ENCODE measurements at places on chromosomes 2 and 18. TPM values are rescaled to one million over a fixed set of nuclear protein-coding genes. Genes with fewer than 3 reads are reported as not detected.

TET3 gene
- polyA plus RNA-seq = 4.4 TPM

SKOR2 gene
- polyA plus RNA-seq = not detected

SMC6 gene
- 3.5 TPM for polyA plus RNA-seq

GNLY gene
- polyA plus RNA-seq = 1.3 TPM

BBS5 gene
- polyA plus RNA-seq = 5.5 TPM

IL1RL1 gene
- 0.53 TPM for polyA plus RNA-seq

SLC39A10 gene
- 6.3 TPM for polyA plus RNA-seq

KLHL41 gene
- 2.7 TPM for polyA plus RNA-seq

SCG2 gene
- polyA plus RNA-seq = 189 TPM

TUBA4B gene
- polyA plus RNA-seq = not detected

PPP1R1C gene
- polyA plus RNA-seq = 1.9 TPM

SERPINB10 gene
- not detected for polyA plus RNA-seq

ERFE gene
- polyA plus RNA-seq = 0.61 TPM

INO80B gene
- 68.7 TPM for polyA plus RNA-seq

UGT1A4 gene
- polyA plus RNA-seq = not detected

SLC5A7 gene
- not detected for polyA plus RNA-seq

ZBTB7C gene
- 0.57 TPM for polyA plus RNA-seq

COLEC12 gene
- polyA plus RNA-seq = 0.76 TPM

DNAJC5G gene
- not detected for polyA plus RNA-seq

ARHGAP28 gene
- polyA plus RNA-seq = 1.8 TPM
